ENCODE measurements at places on chromosomes 13 and 19.
A peak's percentile ranks its signal among the peaks of the same experiment; 100 is the strongest.

GRCh38 chr13:18232994-18233782, 948.4 kb downstream of the TUBA3C start:
- no peak for DNase-seq

DNA sequence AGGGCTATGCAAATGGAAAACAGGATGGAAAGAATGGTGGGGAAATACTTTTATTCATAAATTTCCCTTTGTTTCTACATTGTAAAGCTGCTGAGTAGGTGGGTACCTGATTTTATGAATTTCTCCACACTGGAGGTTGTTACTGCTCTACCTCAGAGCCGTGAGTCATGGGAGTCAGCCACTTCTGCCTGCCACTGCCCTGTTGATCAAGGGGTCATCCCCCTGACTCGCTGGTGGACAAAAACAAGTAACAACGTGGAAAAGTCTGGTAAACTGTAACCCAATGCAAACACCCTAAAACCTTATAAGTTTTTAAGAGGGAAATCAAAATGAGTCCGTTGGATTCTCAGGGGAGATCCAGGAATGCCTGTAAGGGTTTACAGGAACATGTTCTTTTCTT, 329.5 kb downstream of the ATP8A2 start:
- no peak for DNase-seq

- no peak for DNase-seq
These were observed 317.9 kb downstream of the SHISA2 start for GRCh38 chr13:25733696-25734435.

DNA sequence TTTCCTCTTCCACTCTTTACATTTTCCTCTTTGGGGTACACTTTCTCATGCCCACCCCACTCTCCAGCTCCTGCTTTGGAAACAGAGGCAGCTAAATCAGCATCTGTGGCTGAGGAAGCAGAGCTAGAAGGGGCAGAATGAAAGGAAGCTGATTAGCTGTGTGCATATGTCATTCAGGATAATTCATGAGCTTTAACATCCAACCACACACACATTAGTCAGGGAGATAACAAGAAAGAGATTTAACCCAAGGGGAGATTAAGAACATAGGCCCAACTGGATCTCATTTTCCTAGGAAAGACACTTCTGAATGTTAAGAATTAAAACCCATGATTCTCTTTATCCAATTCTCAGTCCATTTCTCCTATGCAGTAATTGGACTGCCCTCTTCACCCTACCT, 405.5 kb downstream of the TBC1D4 start:
- DNase-seq: no peak

DNA sequence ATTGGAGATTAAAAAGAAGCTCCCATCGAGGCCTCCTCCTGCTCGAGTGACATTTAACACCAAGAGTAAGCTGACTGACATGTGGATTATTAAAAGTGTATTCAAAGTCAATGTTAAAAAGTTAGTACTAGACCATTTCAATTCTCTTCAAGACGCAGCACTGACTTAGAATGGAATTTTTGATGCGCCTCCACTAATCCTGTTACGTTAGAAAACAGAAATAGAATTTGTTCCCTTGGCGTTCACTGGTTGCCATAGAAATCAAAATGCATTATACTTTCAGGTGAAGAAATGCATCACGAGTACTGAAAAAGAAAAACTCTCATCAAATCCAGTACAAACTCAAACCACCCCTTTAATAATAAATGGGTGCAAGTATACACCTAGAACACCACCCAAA, 42.2 kb downstream of the BRD4 start:
- DNase-seq: no peak

DNA sequence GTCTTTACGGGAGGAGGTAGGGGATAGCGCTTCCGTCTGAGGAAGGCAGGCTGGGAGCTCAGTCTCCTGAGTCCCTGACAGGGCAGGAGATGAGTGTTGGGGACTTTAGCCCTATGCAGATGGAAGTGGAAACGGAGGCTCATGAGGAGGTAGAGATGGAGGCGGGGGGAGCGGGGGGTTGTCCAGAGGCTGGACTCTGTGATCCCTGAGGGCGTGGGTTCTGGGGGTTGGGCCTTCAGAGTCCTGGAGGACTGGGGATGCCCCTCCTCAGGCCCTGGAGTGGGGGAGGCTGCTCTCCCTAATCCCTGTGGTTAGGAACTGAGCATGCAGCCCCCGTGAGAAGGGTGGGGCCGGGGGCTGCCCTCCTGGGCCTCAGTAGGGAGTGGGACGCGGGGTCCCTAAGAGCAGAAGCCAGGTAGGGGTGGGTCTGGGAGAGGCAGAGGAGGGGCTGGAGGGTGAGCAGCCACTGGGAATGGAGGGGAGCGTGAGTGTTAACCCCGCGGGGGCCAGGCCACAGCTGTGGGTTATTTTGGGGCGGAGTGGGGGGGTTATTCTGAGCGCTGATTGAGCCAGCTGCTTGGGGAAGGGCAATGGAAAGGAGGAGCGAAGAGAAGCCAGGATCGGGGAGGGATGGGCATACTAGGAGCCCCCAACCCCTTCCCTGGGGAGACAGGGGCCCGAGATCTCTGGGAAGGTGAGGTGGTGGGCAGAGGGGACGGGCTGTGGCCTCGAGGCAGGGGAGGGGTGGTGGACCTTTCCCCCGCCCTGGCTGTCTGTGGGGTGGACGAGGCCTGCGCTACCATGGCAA, 2.8 kb downstream of the GRIN2D start:
- DNase-seq: no peak

DNA sequence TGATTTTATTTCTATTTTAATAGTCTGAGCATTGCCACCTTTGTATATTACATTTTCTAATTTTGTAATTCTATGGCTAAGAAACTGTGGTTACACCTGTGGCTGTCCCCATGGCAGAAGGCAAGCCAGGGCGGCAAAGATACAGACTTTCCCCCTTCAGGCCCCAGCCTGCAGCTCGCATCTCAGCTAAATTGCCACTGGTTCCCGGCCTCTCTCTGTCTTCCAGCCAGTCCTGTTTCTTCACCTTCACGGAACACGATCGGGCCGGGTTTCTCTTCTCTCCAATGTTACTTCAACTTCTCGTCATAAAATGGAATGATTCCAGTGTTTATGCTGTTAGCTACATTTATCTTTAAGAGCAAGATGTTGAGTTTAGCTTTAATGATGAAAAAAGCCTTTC, 124.5 kb upstream of the ZNF507 start:
- peak; percentile 23 for DNase-seq

GRCh38 chr13:84570831-84571230, 688.6 kb upstream of the SLITRK1 start:
- DNase-seq: no peak

GRCh38 chr19:3506384-3507340, 551 bp downstream of the FZR1 start:
- peak; percentile 64 for DNase-seq

- no peak for DNase-seq
These were observed 248.4 kb downstream of the RFC3 start for GRCh38 chr13:34066344-34066743.
